ENCODE measurements at places on chromosomes 11 and 22. TPM values are rescaled to one million over a fixed set of nuclear protein-coding genes. Genes with fewer than 3 reads are reported as not detected.

GRCh38 chr11:102853956-102854355 lies 10.5 kb upstream of the MMP3 start:
- no peak for DNase-seq
- no peak overlapping the region for H3K4me3 ChIP-seq
- H3K4me1 ChIP-seq = no peaks in the 10 kb centered on the region
- H3K27ac ChIP-seq = no peak overlapping the region
- no peaks in the 10 kb centered on the region for H3K36me3 ChIP-seq

DNA sequence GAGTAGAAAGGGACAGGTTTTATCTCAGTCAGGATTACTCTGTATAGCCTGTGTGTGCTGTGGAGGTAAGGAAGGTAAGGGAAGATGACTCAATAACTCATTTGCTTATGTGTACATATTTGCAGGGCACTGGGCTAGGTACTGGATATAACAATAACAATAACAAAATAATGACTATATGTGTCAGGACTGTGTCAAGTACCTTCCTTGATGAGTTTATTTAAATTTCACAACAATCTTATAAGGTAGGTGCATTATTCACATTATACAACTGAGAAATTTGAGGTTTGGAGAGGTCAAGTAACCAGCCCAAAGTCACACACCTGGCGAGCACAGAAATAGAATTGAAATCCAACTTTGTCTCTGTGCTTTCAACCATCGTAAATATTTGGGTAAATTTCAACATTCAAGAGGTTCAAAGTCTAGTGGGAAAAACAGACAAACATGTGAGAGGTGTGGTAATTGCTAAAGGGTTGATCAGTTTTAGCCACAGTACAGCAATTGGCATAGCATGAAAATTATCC lies 131.8 kb downstream of the APIP start:
- no peak overlapping the region for H3K27ac ChIP-seq
- no peak overlapping the region for H3K4me3 ChIP-seq
- H3K36me3 ChIP-seq = no peaks in the 10 kb centered on the region
- H3K27me3 ChIP-seq = no peaks in the 10 kb centered on the region

DNA sequence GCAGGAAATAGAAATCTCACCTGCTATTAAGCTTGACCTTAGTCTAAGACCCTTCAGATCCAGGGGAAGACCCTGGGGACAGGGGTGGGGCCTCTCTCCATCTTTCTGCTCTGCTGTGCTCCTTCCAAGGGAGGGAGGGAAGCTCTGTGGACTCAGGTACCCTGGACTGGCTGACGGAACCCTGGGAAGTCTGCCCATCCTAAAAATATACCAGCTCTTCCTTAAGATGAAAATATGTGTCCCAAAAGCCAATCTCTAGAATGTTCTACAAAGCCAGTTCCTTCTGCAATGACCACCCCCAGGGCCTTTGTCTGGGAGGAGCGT lies 73.7 kb downstream of the RTL6 start:
- peaks cover 41% of the 10 kb centered on the region for H3K27me3 ChIP-seq
- H3K4me1 ChIP-seq = no peaks in the 10 kb centered on the region
- DNase-seq = no peak
- H3K4me3 ChIP-seq = no peak overlapping the region
- no peaks in the 10 kb centered on the region for H3K36me3 ChIP-seq

The HDHD5 gene
- total RNA-seq = 17.6 TPM

GRCh38 chr22:48719978-48720661 lies 1107.6 kb downstream of the BRD1 start:
- H3K27ac ChIP-seq = no peak overlapping the region
- no peaks in the 10 kb centered on the region for H3K36me3 ChIP-seq
- peaks cover 30% of the 10 kb centered on the region for H3K27me3 ChIP-seq
- H3K4me1 ChIP-seq = no peaks in the 10 kb centered on the region
- H3K4me3 ChIP-seq = no peak overlapping the region
- no peak for DNase-seq

The MRGPRX1 gene
- not detected for total RNA-seq

The SCGB1A1 gene
- total RNA-seq = not detected

- H3K4me1 ChIP-seq = peaks cover 14% of the 10 kb centered on the region
- DNase-seq = no peak
- peaks cover 3% of the 10 kb centered on the region for H3K36me3 ChIP-seq
These were observed 1.4 kb downstream of the TMEM9B start for GRCh38 chr11:8962841-8963240.

DNA sequence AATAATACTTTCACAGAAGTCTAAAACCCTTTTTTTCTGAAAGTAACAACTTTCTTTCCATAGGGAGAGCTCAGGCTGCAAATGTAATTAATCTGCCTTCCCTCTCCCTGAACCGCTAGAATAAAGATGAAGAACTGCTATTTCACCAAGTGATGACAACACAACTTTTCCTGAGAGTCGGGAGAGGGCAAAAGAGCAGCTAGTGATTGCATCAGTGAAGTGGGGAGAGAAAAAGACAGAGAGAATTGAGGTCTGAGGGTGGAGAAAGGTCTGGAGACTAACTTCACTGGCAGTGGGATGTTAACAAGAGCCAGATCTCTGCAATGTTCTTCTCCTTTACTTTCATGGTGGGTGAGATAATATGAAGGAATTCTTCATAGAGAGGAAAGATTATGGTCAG lies 10.9 kb upstream of the MPEG1 start:
- no peaks in the 10 kb centered on the region for H3K4me1 ChIP-seq
- H3K4me3 ChIP-seq = no peak overlapping the region
- no peak for DNase-seq
- no peaks in the 10 kb centered on the region for H3K27me3 ChIP-seq
- H3K36me3 ChIP-seq = no peaks in the 10 kb centered on the region

GRCh38 chr11:32312206-32312817 lies 123.0 kb downstream of the WT1 start:
- H3K4me3 ChIP-seq = no peak overlapping the region
- H3K4me1 ChIP-seq = no peaks in the 10 kb centered on the region
- no peak for DNase-seq
- H3K27me3 ChIP-seq = peaks cover 8% of the 10 kb centered on the region
- H3K27ac ChIP-seq = no peak overlapping the region

The PHOX2A gene
- total RNA-seq = not detected

The SCARF2 gene
- total RNA-seq = 3.1 TPM

DNA sequence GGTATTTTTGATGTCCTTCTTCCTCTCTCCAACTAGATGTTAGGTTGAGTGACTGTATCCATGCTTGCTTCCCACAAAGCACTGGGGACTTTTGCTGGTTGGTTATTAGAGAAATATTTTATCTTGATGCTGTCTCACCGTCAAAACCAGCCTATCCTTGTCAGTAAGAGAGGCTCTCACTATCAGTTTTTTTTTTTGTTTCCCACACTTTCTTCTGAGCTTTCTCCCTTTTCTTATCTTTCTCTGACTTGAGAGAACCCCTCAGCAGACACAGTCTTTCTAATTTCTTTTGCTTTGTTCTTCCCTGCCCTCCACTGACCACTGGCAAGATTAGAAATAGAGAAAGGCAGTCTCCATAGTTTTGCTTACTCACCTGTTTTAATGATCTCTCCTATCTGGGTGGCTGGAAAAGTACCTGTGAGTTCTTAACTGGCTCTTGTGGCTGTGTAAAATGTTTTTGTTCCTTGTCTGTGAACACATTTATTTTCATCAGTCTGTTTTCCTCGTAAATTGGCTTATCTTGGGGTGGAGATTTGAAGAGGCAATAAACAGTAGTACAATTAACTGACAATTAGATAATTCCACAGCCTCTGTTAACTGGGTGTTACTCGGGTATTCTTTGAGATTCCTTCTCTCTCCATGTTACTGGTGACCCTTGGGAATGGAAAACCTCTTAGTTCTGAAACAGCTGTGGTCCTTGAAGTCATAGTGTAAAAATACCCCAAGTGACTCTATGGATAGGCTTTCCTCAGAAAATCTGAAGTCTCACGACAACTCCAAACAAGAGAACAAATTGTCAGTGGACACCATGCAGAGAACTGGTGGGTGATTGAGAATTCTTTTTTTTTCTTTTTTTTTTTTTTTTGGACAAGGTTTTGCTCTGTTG lies at the start of gene NXPE1:
NXPE1 (minus strand) TSS at position 457 of the 886 bp plus-strand sequence. CDS start 8,680 bp downstream, outside the sequence.
- no peak within 1 kb of the TSS for H3K4me3 ChIP-seq
- no peak for DNase-seq
- H3K27me3 ChIP-seq = peaks cover 3% of the 10 kb centered on the region
- no peaks in the 10 kb centered on the region for H3K36me3 ChIP-seq

DNA sequence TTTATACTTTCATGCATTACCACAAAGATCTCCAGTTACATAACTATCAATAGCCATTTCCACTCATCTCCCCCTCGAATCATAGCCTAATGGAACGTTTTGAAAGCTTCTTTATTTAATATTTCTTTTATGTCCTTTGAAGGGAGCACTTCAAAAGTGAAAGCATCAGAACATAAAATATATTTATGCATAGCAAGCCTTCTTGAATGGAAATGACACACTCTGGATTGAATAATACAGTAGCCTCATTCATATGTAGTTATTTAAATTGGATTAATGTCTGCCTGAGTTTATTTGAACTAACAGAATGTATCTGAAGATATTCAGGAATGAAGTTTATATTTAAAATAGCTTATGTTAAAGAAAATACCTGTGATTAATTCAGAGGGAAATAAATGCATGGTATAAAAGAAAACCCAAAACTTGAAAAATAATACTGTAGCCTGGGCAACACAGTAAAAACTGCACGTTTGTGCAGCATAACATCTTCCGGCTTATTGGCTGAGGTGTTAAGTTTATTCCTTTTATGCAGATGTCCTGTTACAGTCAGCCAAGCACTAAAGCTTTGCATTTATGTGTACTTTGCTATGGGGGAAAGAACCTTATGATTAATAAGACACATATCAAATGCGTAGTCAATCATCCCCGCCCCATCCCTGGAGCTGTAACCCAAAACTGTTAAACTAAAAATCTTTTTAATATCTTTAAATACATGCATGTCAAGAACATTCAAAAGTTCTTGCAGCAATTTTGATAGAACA lies 22.0 kb downstream of the OOSP3 start:
- no peak overlapping the region for H3K27ac ChIP-seq
- H3K4me3 ChIP-seq = no peak overlapping the region
- H3K36me3 ChIP-seq = no peaks in the 10 kb centered on the region
- H3K27me3 ChIP-seq = no peaks in the 10 kb centered on the region

- no peak for DNase-seq
- no peaks in the 10 kb centered on the region for H3K27me3 ChIP-seq
- no peak overlapping the region for H3K4me3 ChIP-seq
- no peaks in the 10 kb centered on the region for H3K36me3 ChIP-seq
These were observed 5.7 kb upstream of the ACAT1 start for GRCh38 chr11:108115500-108116140.

DNA sequence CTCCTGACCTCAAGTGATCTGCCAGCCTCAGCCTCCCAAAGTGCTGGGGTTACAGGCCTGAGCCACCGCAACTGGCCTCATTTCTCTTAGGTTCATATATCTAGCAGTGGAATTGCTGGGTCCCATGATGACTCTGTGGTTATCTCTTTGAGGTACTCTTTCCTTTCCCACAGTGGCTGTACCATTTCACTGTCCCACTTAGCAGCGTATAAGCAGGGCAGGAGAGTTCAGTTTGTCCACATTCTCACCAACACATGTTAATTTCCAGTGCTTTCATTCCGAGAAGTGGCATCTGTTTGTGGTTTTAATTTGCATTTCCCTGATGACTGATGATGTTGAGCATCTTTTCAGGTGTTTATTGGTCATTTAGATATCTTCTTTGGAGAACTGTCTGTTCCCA lies 16.4 kb downstream of the PRR5 start:
- H3K4me1 ChIP-seq = no peaks in the 10 kb centered on the region
- H3K36me3 ChIP-seq = peaks cover 10% of the 10 kb centered on the region
- H3K27ac ChIP-seq = peak overlapping the region; percentile 23
- H3K27me3 ChIP-seq = no peaks in the 10 kb centered on the region

The SYT9 gene
- total RNA-seq = not detected

The TRIM51 gene
- not detected for total RNA-seq

The OR10A6 gene
- total RNA-seq = not detected

- no peak for DNase-seq
- H3K27me3 ChIP-seq = peaks cover 10% of the 10 kb centered on the region
- no peak overlapping the region for H3K27ac ChIP-seq
- no peak overlapping the region for H3K4me3 ChIP-seq
These were observed 1162.2 kb downstream of the BRD1 start for GRCh38 chr22:48665311-48665995.

GRCh38 chr22:50267591-50268390 lies 2.4 kb downstream of the MAPK11 start:
- no peaks in the 10 kb centered on the region for H3K36me3 ChIP-seq
- H3K27ac ChIP-seq = no peak overlapping the region
- peaks cover 40% of the 10 kb centered on the region for H3K4me1 ChIP-seq
- no peak overlapping the region for H3K4me3 ChIP-seq
- DNase-seq = peak; percentile 38
- H3K27me3 ChIP-seq = peaks cover 37% of the 10 kb centered on the region

GRCh38 chr11:6845383-6845782 lies at the start of gene OR10A5:
Gene OR10A5 (plus strand): TSS chr11:6845683. CDS start chr11:6845683, 0 bp downstream.
- H3K4me3 ChIP-seq = no peak within 1 kb of the TSS
- no peaks in the 10 kb centered on the region for H3K36me3 ChIP-seq
- no peaks in the 10 kb centered on the region for H3K4me1 ChIP-seq
- H3K27ac ChIP-seq = no peak within 1 kb of the TSS
- H3K27me3 ChIP-seq = peaks cover 12% of the 10 kb centered on the region
- no peak for DNase-seq

The OR8A1 gene
- total RNA-seq = not detected

DNA sequence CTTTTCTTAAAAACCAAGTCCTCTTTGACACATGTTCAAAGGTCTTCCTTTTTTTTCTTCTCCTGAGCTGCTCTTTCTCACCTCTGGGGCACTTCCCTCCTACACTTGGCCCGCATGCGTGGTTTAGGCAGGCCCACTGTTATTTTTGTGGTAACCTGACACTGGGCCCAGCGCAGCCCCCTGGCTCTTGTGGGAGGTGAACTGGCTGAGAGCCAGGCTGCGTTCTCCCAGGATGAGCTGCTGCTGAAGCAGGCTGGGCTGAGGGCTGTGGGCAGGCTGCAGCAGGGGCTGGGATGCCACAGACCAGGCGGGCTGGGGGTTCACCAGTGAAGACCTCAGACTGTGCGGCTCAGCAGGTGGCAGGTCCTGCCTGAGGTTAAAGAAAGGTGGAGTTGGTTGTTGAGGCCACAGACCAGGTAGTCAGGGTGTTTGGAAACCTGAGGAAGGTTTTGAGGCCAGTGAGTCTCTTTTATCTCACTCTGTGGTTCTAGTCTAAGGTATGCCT lies 72.4 kb downstream of the TEAD1 start:
- H3K36me3 ChIP-seq = no peaks in the 10 kb centered on the region
- no peak overlapping the region for H3K27ac ChIP-seq
- H3K4me1 ChIP-seq = no peaks in the 10 kb centered on the region
- no peaks in the 10 kb centered on the region for H3K27me3 ChIP-seq
- no peak for DNase-seq
- no peak overlapping the region for H3K4me3 ChIP-seq

- DNase-seq = no peak
- no peaks in the 10 kb centered on the region for H3K4me1 ChIP-seq
- no peaks in the 10 kb centered on the region for H3K27me3 ChIP-seq
- H3K27ac ChIP-seq = no peak overlapping the region
- no peaks in the 10 kb centered on the region for H3K36me3 ChIP-seq
These were observed 17.5 kb upstream of the FIBIN start for GRCh38 chr11:26976389-26976788.
